ENCODE measurements at places on chromosomes 1 and 21. TPM values are rescaled to one million over a fixed set of nuclear protein-coding genes. Genes with fewer than 3 reads are reported as not detected.
A peak's percentile ranks its signal among the peaks of the same experiment; 100 is the strongest.

DNA sequence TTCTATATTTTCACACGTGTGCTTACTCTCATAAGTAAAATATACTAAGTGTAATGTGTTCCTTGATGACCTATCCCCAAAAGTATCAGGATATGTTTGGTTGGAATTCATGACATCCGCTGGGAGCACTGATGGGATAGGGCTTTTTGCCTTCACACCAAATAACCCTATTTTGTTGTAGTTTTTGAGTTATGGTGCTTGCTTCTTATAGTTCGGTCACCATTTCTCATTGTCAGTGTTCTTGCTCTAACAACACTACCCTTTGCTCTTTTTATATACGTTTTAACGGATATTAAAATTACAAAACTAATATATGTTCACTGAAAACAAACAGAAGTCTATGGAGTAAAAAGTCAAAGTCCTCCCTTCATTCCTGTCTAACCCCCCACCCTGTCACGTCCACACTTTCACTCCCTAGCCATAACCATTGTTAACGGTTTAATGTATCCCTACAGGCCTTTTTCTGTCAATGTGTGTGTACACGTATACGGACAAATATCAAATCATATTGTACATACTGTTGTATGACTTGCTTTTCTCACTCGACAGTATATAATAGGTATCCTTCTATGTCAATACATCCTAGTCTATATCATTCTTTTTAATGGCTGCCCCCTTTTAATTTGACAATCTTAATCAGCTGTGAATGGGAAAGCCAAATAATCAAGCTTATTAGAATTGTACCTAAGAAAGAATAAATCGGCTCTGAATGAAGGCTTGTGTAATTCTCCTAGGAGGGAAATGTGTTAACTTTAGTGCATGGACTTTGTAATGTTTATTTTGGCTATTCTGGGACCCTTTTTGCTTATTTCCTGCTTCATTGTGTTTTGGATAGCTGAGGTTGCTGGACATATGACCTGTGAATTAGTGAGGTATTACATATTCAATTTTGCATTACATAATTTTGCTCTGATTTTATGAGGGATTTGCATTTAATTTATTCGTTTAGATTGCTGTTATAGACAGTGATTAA, 3.5 kb upstream of the RNF220 start:
- no peak overlapping the region for H3K27ac ChIP-seq
- no peaks in the 10 kb centered on the region for H3K36me3 ChIP-seq
- peaks cover 13% of the 10 kb centered on the region for H3K4me1 ChIP-seq
- H3K4me3 ChIP-seq = no peak overlapping the region

GRCh38 chr1:223876590-223876989, 30.8 kb upstream of the TP53BP2 start:
- H3K4me1 ChIP-seq = no peaks in the 10 kb centered on the region
- DNase-seq = no peak
- no peak overlapping the region for H3K4me3 ChIP-seq
- no peaks in the 10 kb centered on the region for H3K36me3 ChIP-seq

DMRTA2 gene
- 8.0 TPM for total RNA-seq

DNA sequence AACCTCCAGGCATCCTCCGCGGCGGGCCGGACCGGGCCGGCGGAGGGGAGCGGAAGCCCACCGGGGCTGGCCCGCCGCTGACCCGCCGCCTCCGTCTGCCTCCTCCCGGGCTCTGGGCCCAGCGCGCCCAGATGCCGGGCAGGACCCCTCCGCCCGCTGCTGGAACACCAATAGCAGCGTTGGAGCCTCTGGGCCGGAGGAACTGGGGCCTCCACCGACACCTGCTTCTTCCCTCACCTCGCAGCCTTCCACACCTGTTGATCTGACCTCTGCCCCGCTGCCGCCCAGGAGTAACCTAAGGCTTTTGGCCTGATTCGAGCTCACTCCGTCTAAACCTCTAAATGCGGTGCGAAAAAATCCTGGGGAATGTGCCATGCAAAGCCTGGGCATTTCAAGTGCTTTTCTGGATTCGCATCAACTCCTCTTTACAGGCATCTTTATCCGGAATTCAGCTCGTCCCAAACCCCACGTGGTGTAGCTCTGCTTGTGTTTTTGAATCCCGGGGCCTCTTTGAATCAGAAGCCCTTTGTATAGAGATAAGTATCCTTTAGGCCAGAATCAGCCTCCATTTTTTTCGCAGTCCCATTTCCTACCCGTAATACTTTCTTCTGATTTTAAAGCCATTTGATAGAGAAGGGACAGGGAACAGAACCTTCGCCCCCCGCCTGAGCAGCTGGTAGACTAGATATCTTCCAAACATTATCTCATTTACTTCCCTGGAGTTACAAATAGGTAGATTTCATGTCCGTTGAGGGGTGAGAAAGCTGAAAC, 680 bp upstream of the CNN3 start:
- DNase-seq = no peak
- H3K27ac ChIP-seq = peak overlapping the region; percentile 92
- H3K27me3 ChIP-seq = no peaks in the 10 kb centered on the region
- peaks cover 67% of the 10 kb centered on the region for H3K4me1 ChIP-seq

All from esophagus squamous epithelium (tissue), 5 donors.